ENCODE measurements at places on chromosomes 2 and 18. TPM values are rescaled to one million over a fixed set of nuclear protein-coding genes. Genes with fewer than 3 reads are reported as not detected.
A peak's percentile ranks its signal among the peaks of the same experiment; 100 is the strongest.

GRCh38 chr2:14560716-14561115, 71.8 kb upstream of the LRATD1 start:
- DNase-seq = no peak
- H3K4me1 ChIP-seq = no peaks in the 10 kb centered on the region
- no peaks in the 10 kb centered on the region for H3K27me3 ChIP-seq
- no peak overlapping the region for H3K27ac ChIP-seq
- H3K4me3 ChIP-seq = no peak overlapping the region
- H3K36me3 ChIP-seq = no peaks in the 10 kb centered on the region

Gene TRIM43B
- total RNA-seq = not detected

- H3K27ac ChIP-seq = no peak overlapping the region
- H3K4me3 ChIP-seq = no peak overlapping the region
- DNase-seq = peak; percentile 18
- H3K36me3 ChIP-seq = no peaks in the 10 kb centered on the region
- no peaks in the 10 kb centered on the region for H3K27me3 ChIP-seq
- H3K4me1 ChIP-seq = no peaks in the 10 kb centered on the region
Measured at GRCh38 chr2:60641811-60642788, 88.6 kb upstream of the BCL11A start.

GRCh38 chr2:1799174-1799573, 54.9 kb upstream of the PXDN start:
- peaks cover 11% of the 10 kb centered on the region for H3K27me3 ChIP-seq
- H3K4me3 ChIP-seq = no peak overlapping the region
- no peaks in the 10 kb centered on the region for H3K4me1 ChIP-seq
- no peak for DNase-seq
- peaks cover 2% of the 10 kb centered on the region for H3K36me3 ChIP-seq

DNA sequence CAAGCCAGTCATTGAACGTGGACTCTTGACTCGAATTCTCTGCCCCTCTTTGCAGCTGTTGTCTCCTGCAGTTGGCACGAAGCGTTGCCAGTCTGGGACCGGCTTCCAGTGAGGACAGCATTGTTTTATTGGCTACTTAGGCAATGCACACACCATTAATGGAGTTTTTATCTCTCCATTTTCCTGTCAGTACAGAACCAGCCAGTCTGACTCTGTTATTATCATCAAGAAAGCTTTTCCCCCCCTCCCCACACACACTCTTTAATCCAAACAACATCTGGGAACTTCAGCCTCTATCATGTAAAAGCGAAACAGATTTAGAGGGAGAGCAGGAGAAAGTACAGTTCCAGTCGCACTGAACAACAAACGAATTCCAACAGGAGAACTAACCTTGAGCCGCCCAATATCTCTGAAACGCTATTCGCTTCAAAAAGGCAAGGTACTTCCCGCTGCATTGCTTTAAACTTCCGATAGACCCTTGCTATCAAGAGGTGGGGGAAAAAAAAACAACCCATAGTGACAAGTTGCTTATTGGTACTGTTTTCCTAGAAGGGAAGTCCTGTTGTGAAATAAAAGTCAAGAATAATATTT, 38.2 kb downstream of the ACVR1 start:
- peak overlapping the region; percentile 74 for H3K27ac ChIP-seq
- H3K4me3 ChIP-seq = peak overlapping the region; percentile 55
- H3K27me3 ChIP-seq = no peaks in the 10 kb centered on the region
- peaks cover 54% of the 10 kb centered on the region for H3K4me1 ChIP-seq
- peaks cover 3% of the 10 kb centered on the region for H3K36me3 ChIP-seq

- DNase-seq = no peak
- H3K4me1 ChIP-seq = no peaks in the 10 kb centered on the region
- H3K27me3 ChIP-seq = no peaks in the 10 kb centered on the region
- no peak overlapping the region for H3K4me3 ChIP-seq
Measured at GRCh38 chr2:18930971-18931370, 341.6 kb upstream of the NT5C1B start.

DNA sequence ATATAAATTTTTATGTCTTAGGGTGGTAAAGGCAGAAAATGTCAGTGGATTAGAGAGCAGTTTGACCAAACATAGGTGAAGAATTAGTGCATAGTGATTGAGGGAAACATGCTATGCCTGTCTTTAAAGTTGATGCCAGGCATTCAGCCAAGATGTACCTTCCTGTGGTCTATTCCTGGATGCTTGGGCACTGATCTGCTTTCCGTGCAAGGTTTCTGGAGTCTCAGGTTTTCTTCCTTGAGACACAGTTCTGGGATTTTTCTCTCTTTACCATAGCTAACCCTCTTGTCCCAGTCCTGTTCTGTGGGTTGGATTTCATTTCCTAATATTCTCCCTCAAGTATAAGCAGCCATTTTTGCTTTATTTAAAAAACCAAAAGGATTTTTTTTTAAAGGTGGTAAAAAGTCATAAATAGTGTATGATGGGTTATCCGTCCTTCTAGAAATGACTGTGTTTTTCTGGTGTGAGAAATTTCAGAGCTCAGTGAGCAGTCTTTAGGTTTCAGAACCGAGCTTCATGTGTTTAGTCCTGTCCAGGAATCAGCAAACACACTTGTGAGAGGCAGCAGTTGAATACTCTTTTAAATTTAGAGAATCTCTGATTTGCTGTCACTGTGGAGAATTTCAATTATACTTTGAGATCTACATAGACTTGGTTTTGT, 43.0 kb upstream of the CYBRD1 start:
- H3K27ac ChIP-seq = no peak overlapping the region
- H3K27me3 ChIP-seq = no peaks in the 10 kb centered on the region
- no peaks in the 10 kb centered on the region for H3K4me1 ChIP-seq
- H3K4me3 ChIP-seq = no peak overlapping the region
- H3K36me3 ChIP-seq = peaks cover 3% of the 10 kb centered on the region

Gene LRATD1
- total RNA-seq = not detected

Gene SMARCAL1
- total RNA-seq = 30.9 TPM

DNA sequence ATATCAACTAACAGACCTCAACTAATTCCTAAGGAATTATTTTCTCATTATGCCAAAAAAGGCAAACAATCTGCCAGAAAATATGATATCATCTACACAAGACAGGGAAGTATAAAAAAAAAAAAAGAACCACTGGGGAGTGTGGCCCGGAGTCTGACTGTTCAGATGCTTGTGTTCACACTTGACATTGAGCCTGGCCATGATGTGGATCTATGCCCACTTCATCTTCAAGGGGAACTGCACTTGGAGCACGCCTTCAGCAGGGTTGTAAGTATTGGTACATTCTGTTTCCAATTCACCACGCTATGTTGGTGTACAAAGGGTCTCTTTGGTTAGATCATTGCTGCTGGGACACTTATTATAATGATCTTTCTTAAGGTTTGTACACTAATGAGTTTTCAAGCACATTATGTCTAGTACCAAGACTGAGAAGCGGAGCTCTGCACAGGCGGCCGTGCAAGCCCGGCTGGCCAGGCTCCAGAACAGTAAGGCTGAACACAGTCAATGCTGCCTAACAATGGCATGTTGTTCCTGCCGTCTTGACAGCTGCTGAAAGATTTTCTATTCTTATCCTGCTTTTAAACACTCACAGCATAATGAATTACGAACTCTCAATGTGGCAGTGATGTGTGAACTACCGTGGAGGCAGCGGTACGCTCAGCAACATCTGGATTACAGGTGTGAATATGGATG, 788.4 kb upstream of the SOX11 start:
- no peaks in the 10 kb centered on the region for H3K4me1 ChIP-seq
- DNase-seq = no peak
- H3K27ac ChIP-seq = no peak overlapping the region
- H3K27me3 ChIP-seq = no peaks in the 10 kb centered on the region

- H3K36me3 ChIP-seq = no peaks in the 10 kb centered on the region
- H3K4me1 ChIP-seq = no peaks in the 10 kb centered on the region
- H3K4me3 ChIP-seq = no peak overlapping the region
Measured at GRCh38 chr2:208584378-208584985, 177.9 kb downstream of the PTH2R start.

DNA sequence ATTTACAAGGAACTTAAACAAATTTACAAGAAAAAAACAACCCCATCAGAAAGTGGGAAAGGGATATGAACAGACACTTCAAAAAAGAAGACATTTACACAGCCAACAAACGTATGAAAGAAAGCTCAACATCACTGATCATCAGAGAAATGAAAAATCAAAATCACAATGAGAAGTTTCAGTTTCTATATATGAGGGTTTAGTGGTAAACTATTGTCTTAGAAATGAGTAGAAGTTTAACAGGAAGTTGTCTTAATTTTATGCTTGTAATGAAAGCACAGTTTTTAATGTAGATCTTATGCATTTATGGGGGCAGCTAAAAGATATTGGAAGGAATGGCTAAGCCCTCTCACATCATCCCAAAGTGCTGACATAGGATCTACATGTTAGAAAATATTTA, 325.4 kb downstream of the ERBB4 start:
- no peaks in the 10 kb centered on the region for H3K27me3 ChIP-seq
- no peaks in the 10 kb centered on the region for H3K4me1 ChIP-seq
- no peak for DNase-seq
- H3K27ac ChIP-seq = no peak overlapping the region
- no peaks in the 10 kb centered on the region for H3K36me3 ChIP-seq

Gene GPATCH11
- total RNA-seq = 12.3 TPM

Gene LIPG
- total RNA-seq = 0.12 TPM

- peak overlapping the region; percentile 57 for H3K4me3 ChIP-seq
- peaks cover 13% of the 10 kb centered on the region for H3K4me1 ChIP-seq
Measured at GRCh38 chr18:42113529-42114191, 158.6 kb downstream of the PIK3C3 start.

DNA sequence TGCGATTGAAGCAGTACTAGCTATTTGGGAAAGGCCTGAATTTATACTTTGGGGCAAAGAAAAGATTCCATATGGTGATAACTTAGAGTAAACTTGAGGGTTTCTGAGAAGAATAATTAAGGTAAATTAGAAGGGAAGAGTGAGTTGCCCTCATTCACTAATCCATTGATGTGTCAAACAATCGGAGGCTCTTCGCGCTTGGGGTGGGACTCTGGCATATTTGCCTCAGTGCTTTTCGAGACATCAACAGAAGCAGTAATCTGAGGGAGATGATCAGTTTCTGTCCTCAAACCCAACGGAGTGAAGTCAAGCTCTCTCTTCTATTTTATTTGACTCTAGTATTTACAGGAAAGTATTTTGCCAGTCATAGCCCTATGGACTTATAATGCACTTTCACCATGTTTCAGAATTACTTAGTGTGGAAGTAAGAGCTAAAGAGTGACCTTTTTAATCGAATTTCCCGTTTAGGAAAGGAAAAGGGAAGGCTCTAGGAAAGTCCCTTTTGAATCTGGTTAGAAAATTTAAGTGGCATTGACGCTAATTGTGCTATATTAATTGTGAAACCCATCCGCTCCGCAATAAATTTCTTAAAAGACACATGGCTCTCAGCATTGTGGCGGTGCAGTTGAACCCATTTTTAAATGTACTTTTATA, 1.3 kb downstream of the RAB10 start:
- peak overlapping the region; percentile 98 for H3K27ac ChIP-seq
- H3K27me3 ChIP-seq = no peaks in the 10 kb centered on the region
- H3K4me1 ChIP-seq = peaks cover 46% of the 10 kb centered on the region
- peak; percentile 18 for DNase-seq
- H3K4me3 ChIP-seq = peak overlapping the region; percentile 81

DNA sequence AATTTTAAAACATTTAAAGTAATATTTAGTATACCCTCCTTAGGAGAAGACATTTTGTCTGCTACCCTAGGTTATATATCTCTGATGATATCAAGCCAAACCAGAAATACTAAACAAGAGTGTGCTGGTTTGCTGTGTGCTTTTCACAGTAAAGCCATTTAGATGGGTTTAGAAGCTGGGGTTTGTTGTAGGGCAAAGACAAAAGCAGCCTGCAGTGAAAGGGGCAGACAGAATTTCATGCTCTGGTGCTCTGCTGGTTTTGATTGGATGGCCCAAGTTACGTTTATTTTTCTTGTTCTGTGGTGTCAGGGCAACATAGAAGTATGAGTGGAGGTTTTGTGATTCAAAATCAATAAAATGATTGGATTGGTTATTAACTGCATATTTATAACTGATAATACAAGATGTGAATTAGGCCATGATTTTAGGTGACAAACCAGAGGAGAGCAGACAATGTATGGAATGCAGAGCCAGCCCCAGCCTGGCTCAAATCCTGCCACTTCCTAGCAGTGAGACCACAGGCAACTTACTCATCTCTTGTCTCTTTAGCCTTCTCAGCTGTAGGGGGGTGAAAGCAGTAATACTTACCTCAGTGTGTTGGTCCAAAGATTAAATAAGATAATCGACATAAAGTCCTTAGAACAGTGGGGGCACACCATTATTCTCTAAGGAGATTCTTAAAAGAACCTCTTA, 30.9 kb upstream of the IER3IP1 start:
- peaks cover 41% of the 10 kb centered on the region for H3K27me3 ChIP-seq
- no peaks in the 10 kb centered on the region for H3K36me3 ChIP-seq
- H3K27ac ChIP-seq = no peak overlapping the region
- peaks cover 5% of the 10 kb centered on the region for H3K4me1 ChIP-seq

DNA sequence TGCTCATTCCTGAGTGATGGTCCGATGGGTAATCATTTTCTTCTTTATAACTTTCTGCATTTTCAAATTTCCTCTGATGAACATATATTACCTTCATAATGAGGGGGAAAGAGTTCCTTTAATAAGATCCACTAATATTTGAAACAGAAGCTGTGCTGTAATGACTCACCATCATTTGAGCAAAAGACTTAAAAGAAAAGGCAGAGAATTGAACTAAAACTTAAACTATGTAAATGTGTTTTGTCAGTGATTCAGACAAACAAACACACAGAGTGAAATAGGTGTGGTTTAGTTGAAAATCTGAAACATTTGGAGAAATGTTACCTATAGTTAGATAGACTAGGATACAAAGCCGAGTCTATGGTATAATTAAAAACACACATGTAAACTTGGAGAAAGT, 209.6 kb downstream of the STK39 start:
- DNase-seq = no peak
- H3K27me3 ChIP-seq = no peaks in the 10 kb centered on the region
- no peak overlapping the region for H3K4me3 ChIP-seq
- H3K36me3 ChIP-seq = peaks cover 6% of the 10 kb centered on the region
- H3K4me1 ChIP-seq = peaks cover 21% of the 10 kb centered on the region

DNA sequence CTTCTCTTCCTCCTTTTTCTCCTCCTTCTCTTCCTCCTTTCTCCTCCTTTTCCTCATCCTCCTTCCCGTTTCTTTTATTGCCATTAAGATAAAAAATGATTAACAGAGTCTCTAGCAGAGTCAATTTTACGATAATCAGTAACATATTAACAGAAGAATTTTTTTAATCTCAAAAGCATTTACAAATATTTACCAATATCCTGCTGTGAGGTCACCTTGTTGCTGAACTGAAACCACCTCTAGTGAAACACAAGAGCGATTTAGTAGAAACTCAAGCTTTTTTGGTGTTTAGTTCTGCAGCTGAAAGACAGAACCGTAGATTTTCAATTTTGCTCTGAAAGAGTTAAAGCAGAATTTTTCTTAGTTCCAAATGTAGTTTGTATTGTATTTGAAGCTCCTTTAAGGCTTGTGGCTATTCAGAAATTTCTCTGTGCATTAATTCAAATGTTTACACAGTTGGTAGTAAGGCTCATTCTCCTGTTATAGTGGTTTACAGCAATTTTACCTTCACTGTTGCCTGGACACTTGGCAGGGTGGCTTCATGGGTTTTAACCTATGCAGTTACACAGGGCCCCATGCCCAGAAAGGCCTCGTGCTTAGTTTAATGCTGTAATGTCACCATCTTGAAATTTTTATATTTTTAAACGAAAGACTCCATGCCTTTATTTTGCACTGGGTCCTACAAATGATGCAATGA, 1106.6 kb upstream of the FAM98A start:
- no peak overlapping the region for H3K4me3 ChIP-seq
- no peak overlapping the region for H3K27ac ChIP-seq
- H3K4me1 ChIP-seq = no peaks in the 10 kb centered on the region
- no peak for DNase-seq

Gene C2orf81
- total RNA-seq = 3.7 TPM

GRCh38 chr18:76908277-76908676, 85.9 kb downstream of the ZNF236 start:
- H3K36me3 ChIP-seq = no peaks in the 10 kb centered on the region
- no peak overlapping the region for H3K27ac ChIP-seq
- H3K27me3 ChIP-seq = no peaks in the 10 kb centered on the region
- H3K4me1 ChIP-seq = no peaks in the 10 kb centered on the region
- DNase-seq = no peak
- H3K4me3 ChIP-seq = no peak overlapping the region

Measured in activated T-cell treated with anti-CD3 and anti-CD28 coated beads, Interleukin-2, amount 50 U/mL, for 72 hours (primary cell).